Activated CD8-positive, alpha-beta memory T cell treated with anti-CD3 and anti-CD28 coated beads for 36 hours (primary cell): ENCODE measurements at places on chromosomes 5 and 9. TPM values are rescaled to one million over a fixed set of nuclear protein-coding genes. Genes with fewer than 3 reads are reported as not detected.

KCTD16 gene
- 0.04 TPM for total RNA-seq

TMEM174 gene
- total RNA-seq: not detected

CATSPER3 gene
- total RNA-seq: 0.17 TPM

F2RL1 gene
- total RNA-seq: 2.8 TPM

PSD2 gene
- not detected for total RNA-seq

PCA3 gene
- not detected for total RNA-seq

SHOC1 gene
- not detected for total RNA-seq

PAX5 gene
- total RNA-seq: 0.34 TPM

ARHGEF37 gene
- 0.23 TPM for total RNA-seq

MEGF10 gene
- total RNA-seq: not detected
